ENCODE measurements at places on chromosomes 16 and 17. TPM values are rescaled to one million over a fixed set of nuclear protein-coding genes. Genes with fewer than 3 reads are reported as not detected.

Gene SLC25A39
- total RNA-seq: 108 TPM

Gene CHD9NB
- not detected for total RNA-seq

Gene EVI2B
- total RNA-seq: 111 TPM

Gene EMC6
- total RNA-seq: 35.8 TPM

Gene FAAP100
- total RNA-seq: 62.1 TPM

Gene TNFRSF13B
- total RNA-seq: 5.6 TPM

DNA sequence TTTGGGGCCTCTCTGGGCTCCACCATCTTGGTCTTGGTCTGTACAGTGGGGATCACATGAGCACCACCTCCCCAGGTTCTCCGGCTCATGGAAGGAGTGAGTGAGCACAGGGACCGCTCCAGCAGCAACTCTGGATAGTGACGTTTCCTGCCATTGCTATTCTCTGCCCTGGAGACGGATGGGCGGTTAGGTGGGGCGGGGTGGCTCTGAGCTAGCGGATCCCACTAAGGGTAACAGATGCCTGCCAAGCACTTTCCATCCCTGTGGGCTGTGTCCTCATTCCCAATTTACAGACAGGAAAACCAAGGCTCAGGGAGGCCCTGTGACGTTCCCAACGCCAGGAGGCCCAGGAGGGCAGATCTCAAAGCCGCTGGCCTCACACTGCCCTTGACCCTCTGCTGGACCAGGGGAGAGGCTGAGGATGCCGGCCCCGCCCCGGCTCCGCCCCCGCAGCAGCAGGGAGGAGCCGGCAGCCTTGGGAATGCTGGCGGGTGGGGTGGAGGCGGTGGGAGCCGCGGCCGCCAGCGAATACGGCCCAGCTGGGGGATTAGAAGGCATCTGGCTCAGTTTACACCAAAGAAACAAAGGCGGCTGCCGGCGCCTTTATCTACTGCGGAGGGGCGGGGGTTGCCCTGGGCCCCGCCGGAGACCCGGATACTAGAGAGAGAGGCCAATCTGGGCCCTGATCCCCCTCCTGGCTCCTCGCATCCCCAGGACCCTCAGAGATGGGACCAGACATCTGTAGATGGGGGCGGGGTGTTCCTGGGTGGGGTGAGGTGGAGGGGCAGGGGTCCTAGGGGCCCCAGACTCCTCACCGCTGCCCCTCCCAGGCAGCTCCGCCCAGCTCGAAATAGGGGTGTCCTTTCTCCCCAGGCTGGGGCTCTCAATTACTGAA lies 122.3 kb upstream of the CIBAR2 start:
- no peak for DNase-seq

DNA sequence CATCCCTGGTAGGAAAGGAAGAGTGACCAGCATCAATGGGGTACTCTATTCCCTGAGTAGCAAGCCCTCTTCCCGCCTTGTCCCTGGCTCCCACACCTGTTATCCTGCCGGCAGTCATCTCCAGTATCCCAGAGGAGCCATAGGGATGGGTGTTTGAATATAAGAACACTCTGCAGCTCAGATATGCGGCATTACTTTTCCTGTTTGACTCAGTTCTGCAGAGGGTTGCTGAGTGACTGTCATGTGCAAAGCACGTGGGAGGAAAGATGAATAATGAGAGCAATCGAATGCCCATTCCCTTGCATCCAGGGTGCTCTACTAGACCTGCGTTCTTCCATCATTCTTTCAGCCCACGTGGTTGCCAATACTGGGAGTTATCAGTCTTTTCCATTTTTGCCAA lies 115.1 kb downstream of the PRKCB start:
- no peak for DNase-seq

- no peak for DNase-seq
Measured at GRCh38 chr17:63491977-63492618, 15.2 kb downstream of the ACE start.

DNA sequence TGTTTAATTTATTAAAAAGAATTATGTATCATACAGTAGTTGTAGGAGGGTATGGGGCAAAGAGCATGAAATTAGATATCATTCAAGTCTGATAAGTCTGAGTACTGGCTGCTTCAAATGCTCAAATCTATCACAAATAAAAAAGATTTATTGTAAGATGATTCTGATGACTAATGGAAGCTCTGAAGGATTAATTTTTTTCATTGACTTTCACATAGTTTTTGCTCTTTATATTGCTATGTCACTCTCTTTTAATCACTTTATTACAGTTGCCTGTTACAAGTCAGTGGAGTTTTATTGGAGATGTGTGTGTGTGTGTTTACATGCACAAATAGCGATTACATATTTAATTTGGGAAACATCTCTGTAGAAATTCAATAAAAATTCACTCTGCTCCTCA lies 15.0 kb downstream of the MAP2K4 start:
- no peak for DNase-seq

DNA sequence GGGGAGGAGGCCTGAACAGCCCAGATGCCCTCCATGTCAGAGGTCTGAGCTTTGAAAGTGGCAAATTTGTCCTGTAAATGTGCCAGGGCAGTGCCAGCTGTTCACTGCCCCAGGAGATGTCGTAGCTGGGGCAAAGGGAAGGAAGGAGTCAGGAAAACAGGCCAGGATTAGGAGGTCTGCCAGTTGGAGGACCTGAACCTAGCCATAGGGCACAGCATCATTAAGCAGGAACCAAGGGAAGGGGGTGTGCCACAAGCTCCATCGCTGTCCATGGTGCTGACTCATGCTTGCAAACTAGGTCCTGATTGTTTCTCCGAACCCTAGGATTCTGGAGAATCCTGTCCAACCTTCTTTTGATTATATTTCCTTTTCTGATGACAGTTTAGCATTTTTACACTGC lies 124.2 kb downstream of the TMEM132E start:
- no peak for DNase-seq

DNA sequence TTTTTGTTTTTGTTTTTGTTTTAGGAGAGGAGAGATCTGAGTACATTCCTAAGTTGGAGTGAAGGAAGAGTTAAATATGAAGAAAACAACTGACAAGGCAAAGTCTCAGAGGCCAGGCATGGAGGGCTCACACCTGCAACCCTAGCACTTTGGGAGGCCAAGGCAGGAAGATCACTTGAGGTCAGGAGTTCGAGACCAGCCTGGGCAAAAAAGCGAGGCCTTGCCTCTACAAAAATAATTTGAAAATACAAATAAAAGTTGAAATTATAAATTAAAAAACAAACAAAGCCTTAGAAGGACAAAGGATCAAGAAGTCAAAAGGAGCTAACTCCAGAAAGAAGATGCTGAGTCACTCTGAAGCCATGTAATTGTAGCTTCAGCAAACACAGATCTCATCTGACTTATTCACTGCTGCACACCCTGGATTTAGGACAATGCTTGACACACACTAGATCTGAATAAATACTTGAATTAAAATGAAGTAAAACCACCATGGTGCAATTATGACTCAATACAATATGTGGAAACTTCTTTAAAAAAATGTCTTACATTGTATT lies 9.1 kb downstream of the CEP20 start:
- DNase-seq: no peak

DNA sequence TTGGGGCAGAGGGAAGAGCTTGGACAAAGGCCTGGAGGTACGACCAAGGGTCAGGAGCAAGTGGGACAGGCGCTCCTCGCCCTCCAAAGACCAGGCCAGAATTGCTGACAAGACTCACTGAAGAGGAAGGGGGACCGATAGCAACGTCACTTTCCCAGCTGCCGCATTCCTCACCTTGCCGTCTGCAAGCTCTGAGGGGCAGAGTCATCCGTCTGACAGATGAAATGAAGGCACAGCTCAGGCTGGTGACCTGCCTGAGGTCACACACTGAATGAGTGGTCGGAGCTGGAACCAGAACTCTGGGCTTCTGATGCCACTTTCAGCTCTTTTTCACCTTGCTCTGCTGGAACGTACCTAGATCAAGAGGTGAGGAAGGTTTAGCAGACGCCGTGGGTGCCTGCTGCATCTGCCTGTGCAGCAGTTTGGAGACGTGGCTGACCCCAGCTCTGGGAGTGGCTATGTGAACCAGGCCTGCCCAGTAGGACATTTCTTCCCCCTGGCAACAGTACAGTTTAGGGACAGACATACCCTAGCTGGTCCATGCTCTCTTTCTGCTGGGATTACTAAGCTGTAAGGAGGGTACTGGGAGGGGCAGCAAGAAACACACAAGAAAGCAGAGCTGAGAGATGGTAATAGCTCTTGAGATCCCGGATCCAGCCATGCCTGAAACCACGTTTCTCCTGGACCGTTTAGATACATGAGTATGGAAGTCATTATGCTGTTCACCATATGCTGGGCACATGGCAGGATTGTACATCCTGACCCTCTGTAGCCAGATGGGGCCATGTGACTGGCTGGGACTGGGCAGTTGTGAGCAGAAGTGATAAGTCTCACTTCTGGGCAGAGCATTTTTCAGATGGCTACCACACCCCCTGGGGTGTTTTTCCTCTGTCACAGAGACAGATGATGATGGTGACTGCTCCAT lies 50.9 kb downstream of the IL21R start:
- no peak for DNase-seq

- DNase-seq: no peak
Measured at GRCh38 chr17:39667262-39667944, 850 bp upstream of the PNMT start.

GRCh38 chr17:50544516-50544915 lies 2.5 kb upstream of the SPATA20 start:
- DNase-seq: no peak

- no peak for DNase-seq
Measured at GRCh38 chr17:63349478-63350000, 96.6 kb downstream of the CYB561 start.

DNA sequence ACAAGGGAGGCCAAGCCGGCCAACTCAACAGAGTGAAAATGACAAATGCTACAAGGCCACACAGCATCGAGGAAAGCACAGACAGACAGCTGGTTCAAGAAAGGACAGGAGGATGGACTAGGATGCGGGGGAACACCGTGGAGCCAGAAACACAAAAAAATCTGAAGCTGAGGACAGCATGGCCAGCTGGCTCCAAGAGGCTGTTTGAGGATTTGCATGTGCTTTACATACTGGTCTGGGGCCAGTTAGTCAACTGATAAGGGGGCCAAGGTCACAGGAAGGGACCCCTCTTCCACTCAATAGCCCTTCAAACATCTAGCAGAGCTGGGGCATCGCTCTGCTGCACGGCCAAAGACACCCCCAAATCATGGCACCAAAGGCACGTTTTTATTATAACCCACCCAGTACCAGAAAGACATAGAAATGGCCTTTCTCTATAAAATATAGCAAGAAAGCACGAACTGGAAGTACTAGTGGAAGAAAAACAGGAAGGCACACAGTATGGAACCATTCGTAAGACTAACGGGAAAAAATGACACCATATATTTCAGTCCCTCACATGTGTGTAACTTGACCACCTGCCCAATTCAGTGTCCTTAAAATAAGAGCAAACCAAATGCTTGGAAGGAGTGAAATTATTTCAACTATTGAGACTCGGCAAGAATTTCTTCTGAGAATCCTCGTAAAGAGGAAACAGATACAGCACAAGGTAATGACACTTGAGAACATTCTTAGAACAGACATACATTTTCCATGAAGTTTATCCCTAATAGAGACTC lies 7.8 kb upstream of the SRL start:
- no peak for DNase-seq

DNA sequence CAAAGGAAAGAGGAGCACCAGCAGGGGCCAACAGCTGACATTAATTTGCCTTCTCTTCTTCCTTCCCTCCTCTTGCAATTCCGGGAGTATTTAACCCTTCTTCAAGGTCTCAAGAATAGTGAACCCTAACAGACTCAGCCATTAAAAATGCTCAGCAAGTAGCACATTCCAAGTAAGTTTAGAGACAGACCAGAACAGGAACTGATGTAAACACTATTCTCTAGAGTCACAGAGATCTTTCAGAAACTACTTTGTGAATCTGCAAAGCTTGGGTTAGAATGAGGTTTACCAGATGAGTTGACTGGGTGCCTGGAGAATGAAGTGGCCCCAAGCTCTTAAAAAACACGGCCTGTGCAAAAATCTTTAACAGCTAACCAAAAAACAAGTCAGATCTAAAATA lies 50.9 kb downstream of the TEX2 start:
- no peak for DNase-seq

DNA sequence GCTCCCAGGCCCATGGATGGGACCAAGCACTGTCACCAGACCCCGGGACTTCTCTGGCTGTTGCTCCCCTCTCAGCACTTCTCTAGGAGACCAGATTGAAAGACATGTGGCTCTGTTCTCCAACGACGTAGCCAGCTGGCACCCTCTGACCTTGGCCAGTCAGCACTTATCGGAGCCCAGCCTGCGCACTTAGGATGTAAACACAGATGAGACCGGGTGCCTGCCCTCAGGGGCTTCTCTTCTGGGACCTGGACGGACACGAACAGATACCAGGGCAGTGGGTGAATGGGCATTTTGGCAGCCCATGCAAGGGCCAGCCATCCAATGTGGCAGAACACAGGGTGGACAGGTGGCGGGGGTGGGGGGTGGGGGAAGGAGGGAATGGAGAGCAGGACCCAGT lies 6.6 kb downstream of the ZDHHC1 start:
- no peak for DNase-seq

GRCh38 chr17:29722411-29723198 lies 99.9 kb upstream of the CORO6 start:
- DNase-seq: peak; percentile 54

DNA sequence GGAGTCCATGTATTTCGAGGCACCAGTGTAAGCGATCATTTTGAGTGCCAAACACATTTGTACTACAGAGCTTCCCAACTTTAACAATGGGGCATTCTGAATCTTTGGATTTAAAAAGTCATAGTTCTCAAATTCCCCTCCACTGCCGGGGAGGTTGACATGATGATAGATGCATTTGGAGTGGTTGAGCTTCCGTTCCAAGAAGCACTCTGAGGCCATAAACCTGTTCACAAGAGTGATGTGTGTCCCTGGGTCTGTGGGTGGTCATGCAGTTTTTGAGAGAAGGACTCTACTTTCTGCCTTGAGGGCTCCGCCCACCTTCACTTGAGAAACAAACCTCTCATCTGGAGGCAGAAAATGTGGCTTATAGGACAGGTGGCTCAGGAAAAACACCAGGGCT lies 43.7 kb downstream of the IRX5 start:
- DNase-seq: no peak

DNA sequence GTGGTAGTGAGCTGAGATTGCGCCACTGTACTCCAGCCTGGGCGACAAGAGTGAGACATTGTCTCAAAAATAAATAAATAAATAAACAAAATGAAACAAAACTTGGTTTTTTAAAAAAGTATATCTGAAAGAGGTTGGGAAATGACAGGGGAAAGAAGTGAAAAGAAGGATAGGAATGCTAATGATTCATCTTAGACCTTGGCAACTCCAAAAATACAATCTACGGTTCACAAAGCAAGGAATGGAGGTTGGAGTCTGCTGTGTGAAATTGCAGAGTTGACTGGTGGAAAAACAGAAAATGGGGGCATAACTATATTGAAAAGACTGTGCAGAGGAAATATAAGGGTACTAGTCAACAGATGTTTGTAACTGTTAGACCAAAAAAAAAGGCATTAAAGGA lies 40.0 kb upstream of the CD300E start:
- DNase-seq: no peak

All from T-cell (primary cell).